ENCODE measurements at places on chromosomes 7 and 10. TPM values are rescaled to one million over a fixed set of nuclear protein-coding genes. Genes with fewer than 3 reads are reported as not detected.

Gene FLNC
- polyA plus RNA-seq = 4,011 TPM

Gene UCMA
- not detected for polyA plus RNA-seq

Gene PPP1R3C
- 59.1 TPM for polyA plus RNA-seq

Gene PRR15
- not detected for polyA plus RNA-seq

Gene PRLHR
- polyA plus RNA-seq = not detected

Measured in psoas muscle (tissue), 8 donors.